ENCODE measurements at places on chromosomes 3 and 15.

- DNase-seq, result no peak
These were observed 16.0 kb upstream of the CCNL1 start for GRCh38 chr3:157175691-157176507.

DNA sequence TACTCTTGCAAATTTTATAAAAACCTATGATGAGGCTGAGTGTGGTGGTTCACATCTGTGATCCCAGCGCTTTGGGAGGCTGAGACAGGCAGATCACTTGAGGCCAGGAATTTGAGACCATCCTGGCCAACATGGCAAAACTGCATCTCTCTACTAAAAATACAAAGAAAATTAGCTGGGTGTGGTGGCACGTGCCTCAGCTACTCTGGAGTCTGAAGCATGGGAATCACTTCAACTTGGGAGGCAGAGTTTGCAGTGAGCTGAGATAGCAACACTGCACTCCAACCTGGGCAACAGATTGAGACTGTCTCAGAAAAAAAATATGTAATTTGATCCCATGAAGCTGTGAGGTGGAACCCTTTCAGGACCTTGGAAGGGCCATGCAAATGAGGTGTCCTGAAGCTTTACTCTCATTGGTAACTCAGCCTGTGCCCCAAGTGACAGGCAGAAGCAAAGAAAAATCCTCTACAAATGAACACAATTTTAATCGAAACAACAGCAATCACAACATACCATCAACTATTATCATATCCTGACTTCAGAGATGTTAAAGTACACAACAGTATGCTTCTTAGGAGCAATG, 84.6 kb upstream of the CDV3 start:
- DNase-seq, result no peak

DNA sequence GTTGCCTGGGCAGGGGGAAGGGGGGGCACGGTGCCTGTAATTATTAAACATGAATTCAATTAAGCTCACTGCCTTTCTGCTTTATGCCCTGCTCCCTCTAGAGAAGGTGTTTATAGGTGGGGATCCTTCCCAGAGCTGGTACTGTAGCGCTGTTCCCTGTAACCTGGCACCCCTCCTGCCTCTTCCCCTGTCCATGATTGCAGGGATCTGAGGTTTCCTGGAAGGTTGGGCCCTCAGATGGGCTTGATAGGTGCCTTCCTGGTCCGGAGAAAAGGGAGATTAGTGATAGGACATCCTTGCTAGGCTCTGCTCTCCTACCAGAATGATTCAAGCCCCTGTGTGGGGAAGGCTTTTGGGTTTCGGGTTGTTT, 2.1 kb upstream of the FAM131A start:
- DNase-seq, result no peak

DNA sequence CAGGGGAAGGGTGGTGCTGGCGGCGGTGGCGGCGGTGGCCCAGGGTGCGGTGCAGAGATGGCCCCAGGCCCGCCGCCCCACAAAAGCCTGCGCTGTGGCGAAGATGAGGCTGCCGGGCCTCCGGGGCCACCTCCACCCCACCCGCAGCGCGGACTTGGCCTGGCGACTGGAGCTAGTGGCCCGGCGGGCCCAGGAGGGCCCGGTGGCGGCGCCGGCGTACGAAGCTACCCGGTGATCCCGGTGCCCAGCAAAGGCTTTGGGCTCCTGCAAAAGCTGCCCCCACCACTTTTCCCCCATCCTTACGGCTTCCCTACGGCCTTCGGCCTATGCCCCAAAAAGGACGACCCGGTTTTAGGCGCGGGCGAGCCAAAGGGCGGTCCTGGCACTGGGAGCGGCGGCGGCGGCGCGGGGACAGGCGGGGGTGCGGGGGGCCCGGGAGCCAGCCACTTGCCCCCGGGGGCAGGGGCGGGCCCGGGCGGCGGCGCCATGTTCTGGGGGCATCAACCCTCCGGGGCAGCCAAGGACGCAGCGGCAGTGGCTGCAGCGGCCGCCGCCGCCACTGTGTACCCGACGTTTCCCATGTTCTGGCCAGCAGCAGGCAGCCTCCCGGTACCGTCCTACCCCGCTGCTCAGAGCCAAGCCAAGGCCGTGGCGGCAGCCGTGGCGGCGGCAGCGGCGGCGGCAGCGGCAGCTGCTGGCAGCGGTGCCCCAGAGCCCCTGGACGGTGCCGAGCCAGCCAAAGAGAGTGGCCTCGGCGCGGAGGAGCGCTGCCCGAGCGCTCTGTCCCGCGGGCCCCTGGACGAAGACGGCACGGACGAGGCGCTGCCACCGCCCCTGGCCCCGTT, 1.6 kb downstream of the SKOR1 start:
- no peak for DNase-seq

DNA sequence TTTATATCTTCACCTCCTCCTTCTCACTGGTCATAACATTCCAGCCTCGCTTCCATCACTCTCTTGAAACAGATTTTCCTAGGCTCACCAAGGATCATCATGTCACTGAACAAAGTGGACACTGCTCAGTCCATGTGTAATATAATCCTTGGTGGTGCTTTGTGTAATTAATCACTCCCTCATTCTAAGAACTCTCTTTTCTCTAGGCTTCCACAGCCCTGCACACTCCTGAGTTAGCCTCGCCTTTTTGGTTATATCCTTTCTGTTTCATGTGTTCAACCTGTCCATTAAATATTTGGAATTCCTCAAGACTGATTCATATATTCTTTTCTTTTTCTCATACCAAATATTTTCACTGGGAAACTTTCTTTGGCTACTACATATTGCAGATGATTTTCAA, 440.8 kb downstream of the PYDC2 start:
- DNase-seq, result no peak

DNA sequence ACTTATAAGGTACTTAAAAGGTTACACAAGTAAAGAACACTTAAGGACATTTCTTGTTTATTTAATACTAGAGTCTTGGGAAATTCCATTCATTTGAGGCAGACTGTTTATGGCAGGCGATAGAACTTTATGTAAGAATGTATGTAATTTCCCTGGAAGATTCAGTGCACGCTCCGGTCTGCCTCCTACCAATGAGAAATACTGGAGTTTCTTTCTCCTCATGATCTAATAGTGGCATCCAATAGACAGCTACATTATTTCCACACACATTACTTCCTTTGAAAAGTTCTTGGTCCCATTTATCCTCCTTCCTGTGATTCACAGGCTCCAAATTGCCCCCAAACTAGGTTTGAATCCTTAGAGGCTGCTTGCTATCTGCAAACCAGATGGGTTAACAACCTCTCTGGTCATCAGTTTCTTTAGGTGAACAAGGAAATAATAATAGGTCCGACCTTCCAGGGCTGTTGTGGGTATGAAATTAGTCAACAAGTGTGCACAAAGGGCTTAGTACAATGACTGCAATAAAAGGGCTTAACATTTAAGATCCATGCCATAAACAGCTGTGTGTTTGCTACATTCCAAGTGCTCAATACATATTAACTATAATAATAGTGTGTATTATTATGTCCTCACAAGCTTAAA, 30.7 kb downstream of the EIF4E3 start:
- DNase-seq, result no peak

DNA sequence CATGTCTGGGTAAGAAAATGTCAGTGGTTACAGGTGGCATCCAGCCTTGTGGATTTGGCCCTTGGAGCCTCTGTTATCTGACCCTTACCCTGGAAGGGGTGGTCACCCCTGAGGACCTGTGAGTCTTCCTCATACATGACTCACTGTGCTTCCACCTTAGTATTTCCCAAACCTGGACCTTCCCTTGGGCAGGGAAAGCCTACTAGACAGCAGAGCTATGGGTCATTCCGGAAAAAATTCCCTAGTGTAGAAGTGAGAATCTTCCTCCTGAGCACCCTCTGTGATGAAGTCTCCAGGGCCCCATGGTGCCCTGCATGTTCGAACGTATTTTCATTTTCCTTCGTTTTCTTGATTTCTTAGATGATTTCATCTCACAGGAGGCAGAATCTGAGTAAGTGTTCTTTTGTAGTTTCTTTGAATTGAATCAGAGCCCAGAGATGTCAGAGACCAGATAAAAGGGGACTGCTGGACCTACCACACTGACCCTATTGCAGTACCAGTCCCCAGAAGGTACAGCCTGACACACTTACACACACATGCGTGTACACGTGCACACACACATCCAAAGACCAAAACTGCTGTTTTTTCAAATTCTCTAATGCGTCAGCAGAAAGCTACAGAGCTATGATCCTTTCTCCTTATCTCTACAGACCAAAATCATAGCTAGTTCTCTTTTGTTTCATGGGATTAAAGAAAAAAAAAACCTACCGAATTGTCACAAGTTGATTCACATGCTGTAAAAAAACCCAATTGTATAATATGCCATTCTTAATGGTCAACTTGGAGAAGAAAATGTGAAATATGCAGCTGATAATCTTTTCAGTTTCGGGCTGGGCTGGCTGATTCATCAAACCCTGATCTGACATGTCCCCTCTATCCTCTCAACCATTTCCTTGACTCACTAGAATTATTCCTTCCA, 50.5 kb upstream of the ARHGEF3 start:
- no peak for DNase-seq

- no peak for DNase-seq
These were observed 205.0 kb upstream of the ADAMTS9 start for GRCh38 chr3:64892671-64893309.

DNA sequence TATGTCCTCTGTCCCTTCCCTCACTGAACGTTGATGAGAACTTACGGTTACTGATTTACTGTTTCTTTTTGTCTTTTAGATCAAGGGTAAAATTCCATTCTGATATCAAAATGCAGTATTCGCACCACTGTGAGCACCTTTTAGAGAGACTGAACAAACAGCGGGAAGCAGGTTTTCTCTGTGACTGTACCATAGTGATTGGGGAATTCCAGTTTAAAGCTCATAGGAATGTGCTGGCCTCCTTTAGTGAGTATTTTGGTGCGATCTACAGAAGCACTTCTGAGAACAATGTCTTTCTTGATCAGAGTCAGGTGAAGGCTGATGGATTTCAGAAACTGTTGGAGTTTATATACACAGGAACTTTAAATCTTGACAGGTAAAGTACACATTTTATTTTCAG, 990 bp downstream of the MYNN start:
- no peak for DNase-seq

- no peak for DNase-seq
These were observed 21.6 kb downstream of the ARHGAP31 start for GRCh38 chr3:119315600-119316312.

- no peak for DNase-seq
These were observed 156.7 kb downstream of the RAB11A start for GRCh38 chr15:66025972-66026371.

DNA sequence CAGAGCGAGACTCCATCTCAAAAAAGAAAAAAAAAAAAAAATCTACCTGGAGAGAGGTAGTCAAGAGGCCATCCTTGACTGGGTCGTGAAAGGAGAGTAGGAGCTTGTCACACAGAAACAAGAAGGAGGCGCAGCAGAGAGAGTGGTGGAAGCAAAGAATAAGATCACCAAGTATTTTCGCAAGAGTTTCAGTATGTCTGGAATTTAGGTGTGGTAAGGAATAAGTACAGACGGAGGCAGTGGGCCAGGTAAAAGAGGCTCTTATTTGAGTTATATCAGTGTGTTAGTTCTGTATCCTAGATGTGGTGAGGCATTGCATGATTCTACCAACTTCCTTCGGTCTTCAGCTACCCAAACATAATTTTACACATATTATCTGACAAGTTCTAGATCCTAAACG, 14.6 kb upstream of the ATP10A start:
- DNase-seq, result no peak

DNA sequence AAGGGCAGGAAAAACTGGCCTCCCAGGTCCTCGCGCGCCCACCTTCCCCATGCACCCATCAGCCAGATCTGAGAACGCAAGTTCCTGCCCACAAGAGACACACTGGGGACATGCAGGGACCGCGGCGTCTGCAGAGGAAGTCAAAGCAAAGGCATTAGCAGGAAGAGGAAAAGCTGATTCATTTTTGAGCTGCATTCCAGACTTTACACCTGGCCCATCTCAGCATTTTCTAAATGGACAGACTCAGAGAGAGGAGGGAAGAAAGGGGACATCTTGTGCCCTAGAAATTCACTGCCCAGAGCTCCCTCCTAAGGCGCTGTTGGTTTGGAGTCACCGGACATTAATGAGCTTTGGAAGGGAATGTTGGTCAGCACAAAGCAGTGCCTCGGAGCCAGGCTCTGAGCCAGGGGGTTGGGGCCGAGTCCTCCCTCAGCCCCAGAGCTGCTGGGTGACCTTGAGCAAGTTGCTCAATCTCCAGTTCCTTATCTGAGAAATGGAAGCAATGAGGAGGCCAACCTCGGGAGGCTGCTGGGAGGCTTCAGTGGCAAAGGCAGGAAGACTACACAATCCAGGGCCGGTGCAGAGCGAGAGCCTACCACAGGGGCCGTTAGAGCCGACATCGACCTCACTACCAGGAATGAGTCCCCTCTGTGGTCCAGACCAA, 150.5 kb upstream of the IQSEC1 start:
- DNase-seq, result no peak

DNA sequence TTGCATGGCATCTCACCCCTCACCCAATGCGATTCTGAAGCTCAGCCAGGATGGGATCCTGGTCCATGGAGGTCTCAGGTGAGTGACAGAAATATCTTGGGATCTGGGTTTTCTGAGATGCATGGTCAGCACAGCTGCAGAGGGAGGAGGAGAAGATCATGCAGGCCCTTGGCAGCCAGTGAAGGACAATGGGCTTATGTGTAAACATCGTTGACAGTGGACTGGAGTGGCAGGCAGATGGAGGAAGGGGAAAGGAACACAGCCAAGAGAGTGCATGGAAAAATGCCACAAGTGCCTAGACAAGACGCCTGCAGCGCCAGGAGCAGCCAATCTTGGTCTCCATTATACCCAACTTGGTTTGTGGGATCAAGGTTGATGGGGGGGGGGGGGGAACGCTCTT, 347.9 kb downstream of the MCTP2 start:
- no peak for DNase-seq

GRCh38 chr15:67146234-67146633, 80.8 kb downstream of the SMAD3 start:
- DNase-seq, result no peak

GRCh38 chr3:9754678-9755077, 4.9 kb downstream of the OGG1 start:
- no peak for DNase-seq

GRCh38 chr3:46675426-46675825, 18.1 kb downstream of the ALS2CL start:
- no peak for DNase-seq

GRCh38 chr3:172009803-172010202, 29.6 kb upstream of the FNDC3B start:
- DNase-seq, result no peak

All from GM19239 (cell line).